Mesendoderm (in vitro differentiated cells): ENCODE measurements at places on chromosomes 4 and X.
A peak's percentile ranks its signal among the peaks of the same experiment; 100 is the strongest.

DNA sequence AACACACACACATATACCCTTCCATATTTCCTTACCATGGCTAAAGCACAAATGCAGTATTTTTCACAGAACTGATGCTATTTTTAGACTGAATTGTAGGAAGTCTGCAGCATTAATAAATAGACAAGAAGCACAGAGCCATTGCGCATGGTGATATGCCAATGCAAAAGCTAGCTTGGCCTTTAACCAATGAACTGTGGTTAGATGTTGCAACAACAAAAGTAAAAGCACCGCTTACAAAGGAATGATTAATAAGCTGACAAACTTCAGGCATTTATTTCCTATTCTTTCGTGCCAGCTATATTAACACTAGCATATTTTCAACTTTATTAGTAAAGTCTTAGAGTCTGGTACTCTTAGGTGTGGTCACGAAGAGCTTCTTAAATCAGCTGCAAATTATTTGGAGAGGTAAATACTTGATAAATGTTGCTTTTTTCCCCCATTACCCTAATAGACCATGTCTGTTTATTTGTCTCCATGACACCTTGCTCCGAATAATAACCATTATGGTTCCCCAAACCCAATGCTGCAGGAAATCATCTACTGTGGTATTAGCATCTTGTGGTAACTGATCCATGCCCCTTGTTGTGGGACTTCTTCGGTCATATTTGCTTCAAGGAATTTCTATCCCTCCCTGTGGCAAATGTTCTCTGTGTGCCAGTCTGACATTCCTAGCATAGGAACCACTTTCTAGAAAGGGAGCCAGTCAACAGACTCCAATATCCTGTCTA is 306.1 kb upstream of the TAPT1 start:
- no peak for DNase-seq

- no peak for DNase-seq
These were observed 44.7 kb downstream of the SPATA4 start for GRCh38 chr4:176150704-176151103.

GRCh38 chrX:153831429-153832150 is 1.2 kb upstream of the PDZD4 start:
- DNase-seq: no peak

GRCh38 chr4:32569861-32570260 is 1849.7 kb downstream of the PCDH7 start:
- no peak for DNase-seq

DNA sequence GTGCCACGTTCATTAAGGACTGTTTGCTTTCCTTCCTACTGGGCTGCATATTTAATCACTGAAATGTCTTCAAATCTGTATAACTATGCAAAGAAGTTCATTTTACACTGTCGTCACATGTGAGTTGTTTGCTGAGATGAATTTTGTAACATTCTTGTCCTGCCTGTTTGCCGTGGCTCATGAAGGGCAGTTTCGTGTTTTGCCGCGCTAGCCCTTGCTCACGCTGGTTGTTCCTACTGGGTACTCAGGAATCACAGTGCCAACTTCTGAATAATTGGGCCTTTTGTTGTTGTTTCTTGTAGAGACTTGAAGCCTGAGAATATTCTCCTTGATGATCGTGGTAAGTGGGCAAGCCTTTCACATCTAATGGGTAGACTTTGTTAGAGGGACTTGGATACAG is 52.2 kb downstream of the HTT-AS start:
- DNase-seq: no peak

DNA sequence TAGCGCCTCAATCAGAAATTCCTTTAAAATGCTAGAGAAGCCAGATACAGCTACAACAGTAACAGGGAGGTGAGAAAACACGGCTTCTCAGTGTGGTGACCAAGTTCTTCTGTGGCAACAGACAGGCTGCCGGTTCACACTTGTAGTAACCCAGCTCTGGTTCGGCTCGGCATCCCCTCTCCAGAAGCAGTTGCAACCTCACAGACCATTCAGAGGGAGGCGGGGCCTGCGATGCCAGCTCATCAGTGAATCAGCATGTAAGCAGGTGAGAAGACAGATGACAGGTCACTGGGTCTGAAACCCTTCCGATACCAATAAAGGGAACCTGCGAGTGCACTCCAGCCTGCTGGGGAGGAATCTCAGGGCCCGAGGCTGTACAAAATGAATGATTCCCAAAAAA is 251.0 kb downstream of the KCNIP4 start:
- peak; percentile 93 for DNase-seq

- no peak for DNase-seq
These were observed 32.0 kb upstream of the TBC1D1 start for GRCh38 chr4:37858872-37859271.

- DNase-seq: peak; percentile 1
These were observed 107.5 kb upstream of the VCX2 start for GRCh38 chrX:8278557-8278956.

DNA sequence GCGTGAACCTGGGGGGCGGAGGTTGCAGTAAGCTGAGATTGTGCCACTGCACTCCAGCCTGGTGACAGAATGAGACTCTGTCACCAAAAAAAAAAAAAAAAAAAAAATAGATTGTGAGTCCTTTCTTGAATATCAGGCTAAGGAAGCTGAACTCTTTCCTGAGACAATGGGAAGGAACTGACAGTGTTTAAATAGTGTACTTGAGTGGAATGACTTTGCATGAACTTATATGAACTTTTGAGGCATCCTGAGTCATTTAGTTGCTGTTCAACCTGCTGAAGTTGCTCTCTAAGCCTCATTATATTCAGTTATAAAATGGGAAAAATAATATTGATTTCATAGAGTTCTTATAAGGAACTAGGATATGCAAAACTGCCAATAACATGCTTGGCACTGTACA is 79.3 kb upstream of the LIMCH1 start:
- no peak for DNase-seq

DNA sequence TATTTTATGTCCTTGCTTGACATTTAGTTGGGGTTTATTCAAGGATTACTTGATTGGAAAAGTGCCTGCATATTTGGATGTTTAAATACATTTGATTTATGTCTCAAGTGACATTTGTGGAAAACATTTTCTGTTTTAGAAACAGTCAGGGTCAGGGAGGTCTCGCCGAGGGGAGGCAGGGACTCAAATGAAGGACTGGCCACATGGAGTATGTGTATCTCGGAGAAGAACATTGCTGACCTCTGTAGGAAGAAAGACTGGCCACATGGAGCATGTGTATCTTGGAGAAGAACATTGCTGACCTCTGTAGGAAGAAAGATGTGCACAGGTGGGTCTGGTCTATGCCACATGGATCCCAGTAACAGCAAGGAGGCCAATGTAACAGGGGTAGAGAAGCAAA is 233.6 kb downstream of the TRIML1 start:
- DNase-seq: peak; percentile 92

GRCh38 chrX:53642337-53642736 is 44.2 kb downstream of the HUWE1 start:
- DNase-seq: no peak

DNA sequence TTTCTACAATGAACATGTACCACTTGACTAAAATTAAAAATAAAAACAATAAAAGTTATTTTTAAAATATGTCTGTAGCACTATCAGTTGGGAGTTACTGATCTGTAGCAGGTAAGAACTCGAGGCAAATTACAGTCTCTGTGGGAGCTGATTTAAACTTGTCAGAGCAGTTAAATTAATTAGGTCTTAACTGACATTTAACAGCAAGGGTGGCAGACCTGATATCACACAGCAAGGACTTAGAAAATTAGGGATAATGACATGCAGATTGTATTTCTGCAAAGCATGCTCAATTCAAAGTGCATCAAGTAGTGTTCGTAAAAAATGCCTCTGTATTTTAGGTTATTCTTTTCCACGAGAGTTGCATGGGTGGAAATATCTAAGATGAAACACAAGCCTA is 208.9 kb downstream of the SPATA18 start:
- peak; percentile 76 for DNase-seq

GRCh38 chr4:108166441-108167315 is 2.1 kb downstream of the LEF1 start:
- peak; percentile 88 for DNase-seq

DNA sequence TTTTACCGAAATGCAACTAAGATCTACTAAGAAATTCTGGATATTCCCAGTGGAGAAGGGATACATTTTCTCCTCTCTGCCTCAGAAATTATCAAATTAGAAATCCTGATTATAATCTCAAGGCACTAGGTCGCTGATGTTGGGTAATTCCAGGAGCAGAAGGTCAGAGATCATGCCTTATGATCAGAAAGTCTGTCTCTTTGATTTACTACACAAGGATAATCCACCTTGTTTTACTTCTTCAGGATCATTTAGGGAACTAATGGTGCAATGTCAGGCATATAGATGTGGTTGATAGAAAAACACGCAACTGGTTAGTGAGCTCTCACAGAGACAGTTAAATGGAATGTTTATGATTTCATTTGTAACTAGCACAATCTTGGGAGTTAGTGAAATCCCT is 1069.7 kb downstream of the STIM2 start:
- no peak for DNase-seq
